Cardiac atrium fibroblast (primary cell): ENCODE measurements at places on chromosomes 7 and 10. TPM values are rescaled to one million over a fixed set of nuclear protein-coding genes. Genes with fewer than 3 reads are reported as not detected.

Gene CPA4
- total RNA-seq = 56.7 and 90.1 TPM in 2 replicates

Gene TSPAN12
- total RNA-seq = 0.16 and 0.72 TPM in 2 replicates

Gene EBF3
- total RNA-seq = 21.1 and 38.5 TPM in 2 replicates

Gene GIMAP4
- total RNA-seq = 1.8 and 3.7 TPM in 2 replicates

Gene GPR85
- total RNA-seq = 0.16 TPM in 1 of 2 replicates, not detected in the other

Gene CREB5
- 0.90 and 1.1 TPM in 2 replicates for total RNA-seq

Gene AKR1D1
- total RNA-seq = not detected in 2 replicates

Gene IL2RA
- total RNA-seq = not detected in 2 replicates

Gene SLC39A12
- not detected in 2 replicates for total RNA-seq

Gene HOXA11
- total RNA-seq = not detected in 2 replicates

Gene HELLS
- 7.8 and 20.9 TPM in 2 replicates for total RNA-seq

Gene TCF7L2
- 7.4 and 18.3 TPM in 2 replicates for total RNA-seq

Gene CCDC3
- 11.2 and 12.2 TPM in 2 replicates for total RNA-seq
